ENCODE measurements at places on chromosomes 6 and 20.

GRCh38 chr6:38413102-38413800 is 226.5 kb downstream of the BTBD9 start:
- DNase-seq = no peak

- DNase-seq = no peak
These were observed 904.3 kb upstream of the FLRT3 start for GRCh38 chr20:15241681-15242080.

GRCh38 chr6:147384737-147385710 is 123.5 kb upstream of the SAMD5 start:
- no peak for DNase-seq

DNA sequence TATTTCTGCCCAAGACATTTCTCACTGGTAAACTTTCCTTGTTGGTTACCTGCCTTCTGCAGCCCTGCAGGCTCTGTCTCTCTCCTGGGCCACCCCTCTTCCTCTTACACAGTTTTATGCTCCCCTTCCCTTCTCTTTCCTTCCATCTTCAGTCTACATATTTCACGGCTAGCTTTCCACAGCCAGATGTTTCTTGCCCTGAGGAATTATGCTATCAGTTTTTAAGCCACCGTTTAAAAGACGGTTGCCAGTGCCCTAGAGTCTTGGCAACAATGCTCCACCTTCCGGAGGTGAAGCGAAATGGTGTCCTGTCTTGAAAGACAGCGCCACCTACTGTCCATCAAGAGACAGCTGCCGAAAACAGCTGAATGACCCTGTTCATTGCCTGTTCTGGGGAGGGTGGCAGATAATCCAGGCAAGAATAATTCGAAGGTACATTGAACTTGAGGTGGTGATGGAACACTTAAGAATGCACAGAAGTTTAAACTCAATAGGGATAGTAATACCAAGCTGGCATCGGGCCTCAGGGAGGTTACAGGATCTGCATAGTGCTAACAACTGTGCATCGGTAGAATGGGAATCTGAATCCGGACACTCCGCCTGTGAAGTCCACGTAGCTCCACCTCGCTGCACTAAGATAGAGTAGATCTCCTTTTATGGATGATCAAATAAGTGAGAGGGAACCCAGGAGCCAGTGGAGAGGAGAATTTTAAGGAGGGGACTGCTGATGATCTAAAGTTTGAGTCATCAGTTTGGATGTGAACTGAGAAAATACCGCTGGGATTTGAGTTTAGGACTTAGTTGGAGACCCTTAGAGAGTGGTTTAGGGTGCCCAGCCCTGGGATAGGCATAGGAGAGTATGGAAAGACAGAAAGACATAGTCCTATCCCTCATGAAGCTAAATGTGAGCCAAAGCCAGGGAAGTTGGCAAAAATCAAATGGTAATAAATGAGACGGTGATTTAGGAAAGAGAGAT is 4.8 kb upstream of the TRIM40 start:
- DNase-seq = peak; percentile 25

DNA sequence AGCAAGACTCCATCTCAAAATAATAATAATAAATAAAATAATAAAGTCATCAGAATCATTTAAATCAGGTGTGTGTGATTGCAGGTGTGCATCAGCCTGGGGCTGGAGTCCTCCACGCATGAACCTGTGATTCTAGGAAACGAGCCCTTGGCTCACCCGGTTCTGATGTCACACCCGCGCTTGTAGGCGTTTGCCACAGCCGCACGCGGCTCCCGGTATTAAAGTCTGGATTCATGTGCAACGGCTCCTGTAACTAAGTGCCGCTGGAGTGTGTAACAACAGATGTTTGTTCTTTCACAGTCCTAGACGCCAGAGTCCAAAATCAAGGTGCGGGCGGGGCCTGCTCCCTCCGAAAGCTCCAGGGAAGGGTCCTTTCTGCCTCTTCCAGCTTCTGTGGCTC is 45.2 kb downstream of the KCNQ2 start:
- no peak for DNase-seq

DNA sequence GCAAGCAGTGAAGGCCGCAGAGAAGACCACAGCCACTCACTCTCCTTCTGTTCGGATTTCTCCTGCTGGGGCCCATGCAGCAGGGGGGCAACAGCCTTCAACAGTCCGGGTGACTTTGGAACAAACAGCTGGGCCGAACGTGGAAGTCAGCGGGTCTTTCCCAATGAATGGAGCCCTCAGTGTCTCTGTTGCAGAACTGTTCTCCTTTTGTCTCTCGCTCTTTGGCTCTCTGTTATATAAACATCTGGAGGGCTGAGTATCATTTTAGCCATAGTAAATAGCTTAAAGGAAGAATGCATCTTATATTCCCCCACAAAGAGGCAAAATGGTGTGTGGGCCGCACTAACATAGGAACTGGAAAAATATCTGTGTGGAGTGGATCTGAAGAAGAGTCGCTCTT is 136.7 kb upstream of the RALGAPA2 start:
- no peak for DNase-seq

- no peak for DNase-seq
These were observed 359.4 kb downstream of the EPHA7 start for GRCh38 chr6:93059911-93060310.

DNA sequence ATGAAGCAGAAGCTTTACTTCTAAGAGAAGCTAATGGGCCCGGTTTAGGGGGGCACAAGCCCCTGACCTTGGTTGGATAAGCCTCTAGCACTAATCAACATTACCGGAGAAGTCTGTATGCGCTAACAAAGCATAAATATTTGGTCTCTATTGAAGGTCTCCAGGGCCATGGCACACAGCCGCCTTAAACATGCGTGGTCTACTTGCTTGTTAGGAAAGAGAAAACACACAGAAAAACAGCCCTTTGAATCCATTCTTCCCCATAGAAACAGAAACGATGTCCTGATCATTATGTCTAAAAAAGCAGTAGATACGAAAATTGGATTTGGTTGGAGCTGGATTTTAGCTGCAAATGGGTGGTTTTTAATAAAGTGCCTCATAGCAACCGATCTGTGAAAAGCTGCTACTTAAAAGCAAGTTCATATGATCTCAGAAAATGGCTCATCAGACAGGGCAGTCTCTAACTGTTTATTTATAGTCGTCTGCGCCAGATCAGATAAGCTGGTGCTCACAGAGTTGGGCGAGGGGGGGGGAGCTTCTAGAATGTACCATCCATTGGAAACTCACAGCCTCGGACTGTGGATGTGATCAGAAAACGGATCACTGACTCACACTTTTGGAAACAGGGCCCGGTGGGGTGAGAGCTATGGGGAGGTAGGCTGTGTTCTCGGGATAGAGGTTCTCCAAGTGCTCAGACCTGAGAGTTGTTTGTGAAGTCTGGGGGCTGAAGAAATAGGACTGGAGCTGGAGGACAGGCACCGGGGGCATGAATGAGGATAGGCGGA is 35.3 kb upstream of the APCDD1L start:
- no peak for DNase-seq

DNA sequence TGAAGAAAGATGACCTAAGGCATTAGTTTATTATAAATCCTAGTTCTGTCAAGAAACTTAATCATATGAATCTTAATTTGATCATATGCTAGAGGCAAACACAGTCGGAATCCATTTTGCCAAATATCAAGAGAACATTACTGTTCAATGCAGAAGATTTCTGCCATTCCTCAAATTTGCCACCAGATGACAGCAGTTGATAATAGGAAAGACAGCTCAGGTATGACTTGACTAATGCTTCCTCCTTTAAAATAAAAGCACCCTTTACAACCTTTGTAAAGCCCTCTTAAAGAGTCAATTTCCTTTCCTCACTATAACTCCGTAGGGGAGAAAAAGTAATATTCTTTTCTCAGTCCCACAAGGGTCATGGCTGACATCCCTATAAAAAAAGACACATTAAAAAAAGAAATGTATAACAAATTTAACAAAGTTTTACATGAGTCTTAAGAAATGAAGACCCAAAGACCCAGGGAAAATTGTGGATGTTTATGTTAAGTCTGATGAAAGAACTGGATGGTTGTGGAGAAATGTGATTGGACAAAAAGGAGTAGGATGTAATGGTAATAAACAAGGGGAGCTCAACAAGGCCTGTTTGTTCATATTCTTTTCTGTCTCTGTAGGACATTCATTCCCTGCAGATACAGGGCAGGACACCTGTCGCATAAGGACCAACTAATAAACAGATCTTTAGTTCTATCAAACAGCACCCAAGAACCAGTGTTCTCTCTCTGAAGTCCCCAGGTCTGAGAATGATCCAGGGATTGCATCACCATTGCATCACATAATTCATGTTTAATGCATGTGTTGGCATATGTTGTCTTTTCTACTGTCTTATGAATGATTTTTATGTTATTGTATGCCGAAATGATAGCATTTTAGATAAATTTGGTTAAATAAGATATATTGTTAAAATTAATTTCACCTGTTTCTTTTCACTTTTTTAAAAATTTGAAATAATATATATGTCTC is 23.0 kb upstream of the IL17A start:
- no peak for DNase-seq

- no peak for DNase-seq
These were observed 229.0 kb downstream of the ZNF217 start for GRCh38 chr20:53364646-53365045.

- DNase-seq = no peak
These were observed 96.6 kb downstream of the CDKAL1 start for GRCh38 chr6:20630617-20631548.

DNA sequence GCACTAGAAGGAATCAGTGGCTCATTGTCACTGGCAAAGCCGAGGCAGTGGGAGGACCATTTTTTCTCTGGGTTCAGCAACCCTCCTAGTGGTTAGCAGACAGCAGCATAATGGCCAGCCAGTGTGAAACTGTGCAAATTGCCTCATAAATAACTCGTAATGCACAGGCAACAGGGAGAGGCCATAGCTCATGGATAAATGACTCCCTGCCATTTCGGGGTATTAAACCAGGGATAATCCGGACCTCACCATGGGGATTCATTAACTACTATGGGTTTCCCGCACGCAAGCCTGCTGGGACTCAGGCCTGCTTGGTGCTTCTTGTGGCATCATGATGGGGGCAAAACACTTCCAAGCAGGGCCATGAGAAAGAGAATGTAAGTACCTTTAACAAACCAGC is 158.2 kb upstream of the CHD6 start:
- DNase-seq = no peak

GRCh38 chr20:3839328-3839727 is 7.3 kb upstream of the MAVS start:
- no peak for DNase-seq

- no peak for DNase-seq
These were observed 737.1 kb downstream of the DHX35 start for GRCh38 chr20:39699166-39699725.

GRCh38 chr6:130779658-130780033 is 47.6 kb upstream of the SMLR1 start:
- no peak for DNase-seq

GRCh38 chr20:4957939-4958362 is 43.4 kb downstream of the SLC23A2 start:
- no peak for DNase-seq

DNA sequence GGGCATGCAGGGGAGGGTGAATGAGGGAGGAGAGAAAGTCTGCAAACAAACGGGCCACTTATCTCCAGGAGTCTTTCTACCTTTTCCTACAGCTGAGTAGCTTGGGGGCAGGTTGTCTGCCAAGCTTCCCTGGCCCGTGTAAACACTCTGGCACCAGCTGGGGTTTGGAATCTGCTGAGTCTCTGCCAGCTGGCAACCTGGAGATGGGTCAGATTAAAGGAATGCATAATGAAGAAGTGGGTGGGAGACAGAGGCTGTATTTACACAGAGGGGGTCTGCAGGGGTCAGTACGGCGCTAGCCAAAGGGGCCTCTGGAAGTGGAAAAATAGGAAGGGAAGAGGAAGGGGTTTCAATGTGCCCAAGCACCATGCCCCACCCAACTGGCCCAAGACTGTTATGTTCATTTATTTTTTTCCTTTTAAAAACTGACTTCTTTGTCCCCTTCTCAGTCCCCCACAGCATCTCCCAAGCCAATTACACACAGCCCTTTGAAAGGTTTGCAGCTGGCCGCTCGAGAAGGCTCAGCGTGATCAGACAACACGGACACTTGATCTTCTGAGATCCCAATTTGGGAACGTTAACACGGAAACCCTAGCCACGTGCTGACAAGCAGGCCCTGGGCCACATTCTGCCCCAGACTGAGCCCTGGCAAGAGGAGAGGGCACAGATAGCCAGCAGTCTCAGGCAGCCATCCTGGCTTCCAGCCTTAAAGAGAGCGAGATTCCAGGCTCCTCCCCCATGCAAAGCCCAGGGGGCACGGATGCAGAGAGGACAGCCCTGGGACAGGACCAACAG is 25.2 kb downstream of the TRAM2 start:
- DNase-seq = peak; percentile 85

GRCh38 chr6:161169035-161169434 is 104.8 kb downstream of the AGPAT4 start:
- DNase-seq = no peak

DNA sequence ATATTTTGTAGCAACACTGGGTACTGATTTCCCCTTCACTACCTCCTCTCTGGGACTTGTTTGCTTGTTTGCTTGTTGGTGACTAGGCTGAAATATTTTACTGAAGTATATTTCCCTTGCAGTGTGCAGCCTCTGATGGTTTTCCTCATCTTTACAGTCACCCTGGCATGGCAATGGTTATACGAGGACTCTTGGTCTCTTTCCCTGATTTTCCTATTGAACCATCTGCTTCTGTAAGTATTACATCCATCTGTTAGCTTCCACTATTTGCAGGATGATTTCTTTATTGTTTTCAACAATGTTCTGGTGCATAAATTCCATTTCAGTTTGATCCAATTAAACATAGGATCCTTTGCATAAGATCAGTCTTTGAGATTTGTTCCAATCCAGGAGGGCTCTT is 465.1 kb downstream of the MEI4 start:
- DNase-seq = no peak

GRCh38 chr20:22696759-22697158 is 112.4 kb upstream of the FOXA2 start:
- no peak for DNase-seq

DNA sequence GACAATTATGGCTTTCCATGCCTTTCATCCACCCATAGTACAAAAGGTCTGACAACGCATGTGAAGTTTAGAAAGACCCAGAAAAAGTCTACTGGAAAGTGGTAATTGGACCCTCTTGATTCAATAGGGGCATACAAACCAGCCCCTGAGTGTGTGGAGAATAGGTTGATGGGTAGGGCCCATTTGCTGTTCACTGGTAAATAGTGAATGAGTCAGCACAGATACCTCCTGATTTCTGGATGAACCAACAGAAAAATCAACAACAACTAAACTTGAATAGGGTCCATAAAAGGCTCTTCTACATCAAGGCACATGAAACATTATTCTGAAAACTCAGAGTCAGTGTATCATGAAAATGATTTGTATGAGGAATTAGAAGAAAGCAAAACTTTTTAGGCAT is 235.4 kb upstream of the SLC35B3 start:
- DNase-seq = no peak

GRCh38 chr20:57807401-57808263 is 97.8 kb upstream of the PMEPA1 start:
- DNase-seq = no peak

- DNase-seq = no peak
These were observed 42.1 kb downstream of the CTCFL start for GRCh38 chr20:57482796-57483195.

GRCh38 chr6:160034036-160034930 is 65.4 kb downstream of the IGF2R start:
- DNase-seq = no peak

GRCh38 chr6:169046483-169047192 is 207.0 kb downstream of the THBS2 start:
- no peak for DNase-seq

All from SW 1271 (cell line).